ENCODE measurements at places on chromosomes 5 and 9.

DNA sequence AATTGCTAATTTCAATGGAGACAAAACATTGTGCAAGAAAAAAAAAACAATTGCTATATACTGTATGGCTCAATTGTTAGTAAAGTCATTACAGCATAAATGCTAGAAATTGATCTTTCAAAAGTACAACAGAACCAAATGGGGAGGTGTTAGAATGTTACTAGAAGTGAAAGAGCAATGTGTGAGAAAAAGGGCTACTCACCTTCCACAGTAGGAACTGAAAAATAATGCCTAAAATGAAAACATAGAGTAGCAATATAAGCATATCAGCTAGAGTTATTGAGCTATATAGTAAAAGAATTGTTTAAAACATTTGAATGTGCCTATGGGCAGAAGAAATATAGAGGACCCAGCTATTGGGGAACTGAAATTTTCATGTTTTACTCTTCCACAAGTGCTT lies 10.9 kb upstream of the RXFP3 start:
- DNase-seq = no peak

DNA sequence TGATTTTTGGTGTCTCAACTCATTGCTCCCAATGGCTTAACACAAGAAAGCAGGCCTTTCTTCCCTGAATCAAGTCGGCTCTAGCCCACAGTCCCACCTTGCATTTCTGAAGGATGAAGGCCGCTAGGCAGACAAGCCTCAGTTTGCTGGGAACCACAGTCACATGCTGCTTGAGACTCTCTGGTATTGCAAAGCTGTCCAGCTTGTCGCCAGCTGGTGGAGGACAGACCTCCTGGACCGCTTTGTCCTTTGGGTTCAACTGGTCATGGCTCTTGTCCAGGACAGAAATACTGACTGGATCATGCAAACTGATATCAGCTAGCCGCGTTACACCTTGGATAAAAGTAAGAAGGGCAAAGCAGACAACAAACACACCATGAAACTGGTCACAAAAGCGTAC lies 23.1 kb downstream of the DDX31 start:
- DNase-seq = no peak

DNA sequence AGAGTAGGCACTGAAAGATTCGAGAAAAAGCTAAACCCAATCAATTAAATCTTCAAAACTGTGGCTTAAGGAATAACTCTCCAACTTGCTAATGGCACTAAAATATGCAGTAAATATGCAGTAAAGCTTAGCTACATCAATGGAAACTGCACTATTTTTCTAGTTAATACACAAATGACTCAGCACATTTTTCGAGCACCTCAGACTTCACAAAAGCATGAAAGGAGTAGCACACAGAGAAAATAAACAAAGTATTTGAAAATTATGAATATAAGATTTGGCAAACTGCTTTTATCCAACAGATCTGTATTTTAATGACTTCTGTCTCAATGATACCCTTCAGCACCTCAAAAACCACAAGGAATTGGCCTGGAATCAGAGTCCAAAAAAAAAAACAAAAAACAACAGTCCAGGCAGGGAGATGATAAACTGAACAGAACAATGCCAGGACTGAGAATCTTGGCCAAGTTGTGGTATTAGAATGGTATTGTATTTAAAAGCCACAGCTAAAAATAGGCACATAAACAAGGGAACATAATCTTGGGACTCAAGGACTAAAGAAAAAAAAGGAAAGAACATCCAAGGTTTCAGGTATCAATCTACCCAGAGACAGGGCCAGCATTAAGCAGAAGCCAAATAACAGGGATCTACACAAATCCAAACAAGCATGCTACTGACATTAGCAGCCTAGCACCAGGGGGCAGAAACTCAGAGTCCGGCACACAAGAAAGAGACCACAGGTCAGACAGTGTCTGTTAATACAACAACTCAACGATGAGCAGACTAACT lies 21.4 kb downstream of the TMEM245 start:
- no peak for DNase-seq

DNA sequence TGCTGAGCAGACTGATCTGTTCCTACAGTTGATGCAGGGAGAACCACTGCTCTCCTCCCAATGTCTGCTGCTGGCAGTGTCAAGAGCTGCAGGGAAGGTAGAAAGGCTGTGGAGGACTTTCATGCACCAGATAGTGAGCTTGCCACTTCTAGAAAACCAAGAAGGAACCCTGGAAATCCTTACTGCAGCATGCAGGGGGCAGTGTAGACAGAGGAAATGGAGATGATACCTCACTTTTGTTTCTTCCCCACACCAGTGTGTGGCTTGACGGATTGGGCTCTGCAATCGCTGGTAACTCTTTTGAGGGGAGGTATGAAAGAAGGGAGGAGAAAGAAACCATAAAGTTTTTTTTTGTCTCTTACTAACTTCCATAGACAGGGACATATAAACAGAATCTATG lies 480.7 kb downstream of the DMAC1 start:
- DNase-seq = no peak

DNA sequence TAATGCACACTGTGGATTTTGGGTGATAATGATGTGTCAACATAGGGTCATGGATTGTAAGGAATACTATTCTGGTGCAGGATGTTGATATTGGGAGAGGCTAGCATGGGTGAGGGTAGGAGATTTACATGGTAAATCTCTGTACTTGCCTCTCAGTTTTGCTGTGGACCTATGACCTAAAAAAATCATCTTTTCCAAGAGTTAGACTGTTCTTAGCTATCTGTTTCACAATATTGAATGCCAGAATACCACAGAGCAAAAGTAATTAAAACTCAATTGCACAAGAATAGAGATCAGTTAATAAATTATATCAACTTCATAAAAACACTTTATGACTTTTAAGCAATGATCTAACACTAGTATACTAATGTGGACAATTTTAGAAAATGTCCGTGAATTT lies 651.6 kb downstream of the HTR1A start:
- DNase-seq = no peak

DNA sequence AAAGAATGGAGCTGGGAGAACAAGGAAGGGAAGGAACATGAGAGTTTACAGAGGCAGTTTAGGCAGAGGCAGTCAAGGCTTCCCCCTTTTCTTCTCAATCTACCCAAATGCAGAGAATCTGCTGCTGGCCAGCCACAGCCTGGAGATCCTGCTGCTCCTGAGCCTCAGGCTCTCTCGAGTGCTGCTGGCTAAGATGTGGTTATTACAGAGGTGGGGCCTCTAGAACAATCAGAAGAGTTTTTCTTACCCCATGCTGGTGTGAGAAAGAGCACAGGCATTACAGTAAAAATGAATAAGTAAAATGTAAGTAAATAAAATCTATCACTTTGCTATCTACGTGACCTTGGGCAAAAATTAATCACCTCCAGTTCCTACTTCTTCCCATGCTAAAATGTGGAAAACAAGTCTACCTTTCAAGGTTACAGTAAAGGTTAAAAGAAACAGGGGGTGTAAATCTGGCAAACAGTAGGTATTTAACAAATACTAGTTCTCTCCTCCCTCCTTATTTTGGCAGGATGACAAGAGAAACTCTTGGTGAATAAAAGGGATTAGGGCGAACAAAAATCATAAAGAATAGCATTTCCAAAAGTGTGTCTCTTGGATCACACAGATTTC lies 31.1 kb downstream of the FBXW11 start:
- no peak for DNase-seq

- DNase-seq = no peak
These were observed 9.9 kb downstream of the C9orf40 start for GRCh38 chr9:74942801-74943200.

DNA sequence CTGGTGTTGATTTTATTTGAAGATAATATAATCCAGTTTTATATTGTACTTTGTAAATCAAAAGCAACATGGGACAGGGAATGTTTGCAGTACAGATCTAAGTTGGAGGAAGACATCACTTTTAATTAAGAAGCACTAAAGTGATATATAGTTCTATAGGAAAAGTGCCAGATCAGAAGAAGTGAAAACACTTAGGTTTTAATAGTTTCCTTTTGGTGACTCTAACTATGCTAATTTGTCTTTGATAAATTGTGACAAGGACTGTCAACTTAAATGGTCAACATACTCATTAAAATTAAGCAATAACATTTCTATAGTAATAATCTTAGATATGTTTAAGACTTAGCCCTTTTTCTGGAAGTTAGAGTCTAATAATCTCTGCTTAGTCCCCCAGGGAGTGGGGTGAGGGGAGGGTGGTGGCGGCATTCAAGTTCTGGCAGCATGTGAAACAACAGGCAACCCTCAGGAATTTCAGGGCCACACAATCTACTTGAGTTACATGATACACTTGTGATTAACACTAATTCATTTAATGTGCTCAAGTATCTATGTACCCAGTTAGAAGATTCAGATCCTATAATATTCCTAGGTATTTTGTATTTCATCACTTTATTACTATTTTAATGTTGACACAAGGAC lies 1026.5 kb downstream of the NR2F1-AS1 start:
- DNase-seq = no peak

DNA sequence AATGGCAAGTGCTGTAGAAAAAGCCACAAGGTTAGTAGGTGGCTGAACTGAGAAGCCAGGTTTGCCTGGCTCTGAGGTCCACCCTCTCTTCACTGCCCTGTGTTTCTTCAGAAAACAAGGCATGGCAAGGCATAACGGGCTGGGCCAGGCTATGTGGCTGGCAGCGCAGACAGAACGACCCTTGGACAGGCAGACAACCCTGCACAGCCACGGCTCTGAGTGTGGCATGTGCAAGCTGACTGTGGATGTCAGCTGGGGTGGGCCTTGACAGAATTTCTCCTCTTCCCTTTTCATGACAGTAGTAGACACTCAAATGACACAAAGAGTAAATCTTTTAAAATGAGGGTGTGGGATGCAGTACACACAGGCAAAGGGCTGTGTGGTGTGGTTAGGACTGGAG lies 81.7 kb downstream of the MACROH2A1 start:
- no peak for DNase-seq

- no peak for DNase-seq
These were observed 58.2 kb downstream of the EXOSC2 start for GRCh38 chr9:130751631-130752355.

- DNase-seq = no peak
These were observed 97.4 kb downstream of the DAB2IP start for GRCh38 chr9:121748727-121749423.

All from stimulated activated CD8-positive, alpha-beta memory T cell treated with anti-CD3 and anti-CD28 coated beads, Interleukin-7, amount 100 ng/mL, for 24 hours (primary cell).